ENCODE measurements at places on chromosomes 12 and 14. TPM values are rescaled to one million over a fixed set of nuclear protein-coding genes. Genes with fewer than 3 reads are reported as not detected.

SRRM4 gene
- total RNA-seq, result not detected

DNA sequence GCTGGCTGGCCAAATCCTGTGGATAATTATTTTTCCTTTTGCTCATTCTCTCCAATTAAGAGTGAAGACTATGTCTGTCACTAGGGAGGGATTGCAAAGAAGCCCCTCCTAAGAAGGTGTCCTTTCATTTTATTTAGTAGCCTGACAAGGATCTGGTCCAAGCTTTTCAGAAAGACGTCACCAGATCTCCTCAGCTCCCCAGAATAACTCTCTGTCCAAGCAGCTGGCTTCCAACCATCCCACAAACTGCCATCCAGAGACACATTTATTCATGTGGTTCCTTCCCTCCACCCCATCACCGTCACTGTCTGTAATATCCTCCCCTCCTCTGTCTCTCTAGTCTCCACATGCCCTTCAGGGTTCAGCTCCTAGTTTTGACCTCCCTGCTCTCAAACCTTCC, 69.9 kb downstream of the PPM1H start:
- no peaks in the 10 kb centered on the region for H3K4me1 ChIP-seq
- no peaks in the 10 kb centered on the region for H3K27me3 ChIP-seq
- H3K36me3 ChIP-seq, result no peaks in the 10 kb centered on the region
- no peak for DNase-seq

DNA sequence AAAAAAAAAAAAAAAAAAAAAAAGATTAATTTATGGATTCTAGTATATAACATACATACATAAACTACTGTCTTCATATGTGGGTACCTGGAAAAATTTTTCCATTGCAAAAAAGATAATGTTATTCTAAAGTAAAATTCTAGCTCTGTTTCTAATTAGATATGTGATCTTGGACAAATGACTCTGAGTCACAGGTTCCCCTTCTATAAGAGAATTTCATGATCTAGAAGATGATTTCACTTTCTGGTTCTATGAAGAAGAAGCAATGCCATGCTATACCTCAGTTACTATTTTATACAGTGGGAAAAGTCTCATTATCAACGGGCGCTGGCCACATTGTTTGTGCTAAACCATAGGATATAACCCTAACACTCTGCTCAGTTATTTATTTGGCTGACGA, 351.3 kb downstream of the ZFP36L1 start:
- no peaks in the 10 kb centered on the region for H3K4me1 ChIP-seq
- no peak overlapping the region for H3K4me3 ChIP-seq
- H3K27ac ChIP-seq, result no peak overlapping the region
- no peaks in the 10 kb centered on the region for H3K27me3 ChIP-seq
- DNase-seq, result no peak
- no peaks in the 10 kb centered on the region for H3K36me3 ChIP-seq

WIF1 gene
- total RNA-seq, result not detected

- no peaks in the 10 kb centered on the region for H3K36me3 ChIP-seq
- no peaks in the 10 kb centered on the region for H3K4me1 ChIP-seq
- no peak overlapping the region for H3K27ac ChIP-seq
Observed at GRCh38 chr12:27924350-27925135, 48.0 kb downstream of the PTHLH start.

Measured in A673 (cell line).